Sciatic nerve (tissue), 2 donors: ENCODE measurements at places on chromosomes 2 and 18. TPM values are rescaled to one million over a fixed set of nuclear protein-coding genes. Genes with fewer than 3 reads are reported as not detected.

CRACDL gene
- total RNA-seq, result 12.4 TPM

LIMS2 gene
- total RNA-seq, result 194 TPM

NEB gene
- total RNA-seq, result 2.2 TPM

IL1F10 gene
- not detected for total RNA-seq

CCDC68 gene
- 8.6 TPM for total RNA-seq
